H9 (cell line): ENCODE measurements at places on chromosomes 4 and X.

- DNase-seq, result no peak
These were observed 6.4 kb upstream of the LONRF3 start for GRCh38 chrX:118968031-118968430.

DNA sequence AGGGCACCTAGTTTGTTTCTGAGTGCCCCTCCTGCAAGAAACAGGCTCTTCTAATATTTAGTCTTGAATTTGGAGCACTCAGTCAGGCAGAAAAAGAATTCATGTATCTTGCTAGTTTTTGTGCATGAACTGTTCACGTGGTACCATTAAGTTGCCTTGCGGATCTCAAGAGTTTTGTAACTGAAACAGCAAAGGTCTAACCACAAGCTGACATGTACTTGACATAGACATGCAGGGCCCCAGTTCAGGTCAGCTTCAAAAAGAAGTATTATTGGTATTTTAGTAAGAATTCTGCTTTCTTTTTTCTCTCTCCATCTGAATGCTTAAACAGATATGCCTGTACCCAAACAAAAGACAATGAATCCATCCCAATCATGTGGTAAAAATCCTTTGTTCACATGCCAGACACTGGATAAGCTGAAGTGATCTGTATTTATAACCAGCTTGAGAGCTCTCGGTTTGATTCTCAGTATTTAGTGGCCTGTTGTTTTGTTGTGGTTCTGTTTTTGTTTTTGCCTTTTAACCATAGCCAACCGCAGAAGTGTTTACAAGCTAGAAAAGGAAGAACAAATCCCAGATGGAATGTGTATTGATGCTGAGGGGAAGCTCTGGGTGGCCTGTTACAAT is 13.0 kb downstream of the RGN start:
- no peak for DNase-seq

DNA sequence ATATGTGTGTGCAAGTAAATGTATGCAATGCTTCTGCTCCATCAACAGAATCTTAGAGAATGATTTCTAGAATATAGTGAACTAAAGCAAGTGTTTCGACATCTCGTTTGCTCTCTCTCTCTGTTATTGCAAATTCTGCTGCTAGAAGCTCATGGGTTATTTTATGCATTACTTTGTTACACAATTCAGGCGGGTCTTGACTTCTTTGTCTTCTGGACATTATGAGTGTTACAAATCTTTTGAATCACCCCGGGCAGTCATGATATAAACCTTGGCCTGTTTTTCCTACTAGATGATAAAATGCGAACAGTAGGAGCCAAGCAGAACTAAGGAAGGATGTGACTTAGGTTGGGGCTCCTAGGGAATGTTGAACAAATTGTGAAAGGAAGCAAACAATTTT is 166.4 kb upstream of the SFRP2 start:
- no peak for DNase-seq

DNA sequence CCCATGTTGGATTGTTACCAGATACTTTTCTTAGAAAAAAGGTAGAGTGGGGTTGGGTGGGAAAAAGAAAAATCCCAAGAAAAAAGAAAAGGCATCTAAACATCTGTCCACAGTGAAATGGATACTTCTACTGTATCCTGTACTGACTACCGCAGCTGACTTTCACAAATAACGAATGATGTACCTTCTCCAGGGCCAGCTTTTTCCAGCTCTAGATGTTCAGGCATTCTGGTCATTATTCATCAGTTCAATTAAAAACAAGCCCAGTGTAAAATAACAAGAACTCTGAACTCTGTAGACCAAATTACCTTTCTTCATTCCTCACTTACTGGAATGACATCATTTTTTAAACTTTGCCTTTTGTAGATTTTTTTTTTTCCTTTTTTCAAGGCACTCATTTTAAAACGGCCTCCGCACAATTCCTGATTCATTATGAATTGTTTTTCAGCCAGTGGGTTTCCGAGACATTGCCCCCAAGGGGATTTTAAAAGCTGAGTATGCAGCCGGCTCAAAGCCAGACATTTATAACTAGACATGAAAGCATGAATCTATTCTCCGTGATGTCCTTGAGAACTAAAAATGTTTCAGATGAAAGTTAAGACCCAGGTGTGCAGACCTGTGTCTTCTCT is 113.5 kb downstream of the PRKX start:
- no peak for DNase-seq
